Fibroblast of the aortic adventitia (primary cell): ENCODE measurements at places on chromosomes 3 and 15. TPM values are rescaled to one million over a fixed set of nuclear protein-coding genes. Genes with fewer than 3 reads are reported as not detected.

Gene USP13
- 14.4 and 36.8 TPM in 2 replicates for total RNA-seq

Gene IRAK2
- total RNA-seq, result 0.90 and 9.1 TPM in 2 replicates

Gene SYNM
- 3.4 and 6.2 TPM in 2 replicates for total RNA-seq

Gene GOLGA6D
- total RNA-seq, result not detected in 2 replicates

Gene IGSF11
- total RNA-seq, result not detected in 2 replicates

Gene IQCF5
- not detected in 2 replicates for total RNA-seq

Gene KLHL25
- total RNA-seq, result 2.3 and 2.8 TPM in 2 replicates

Gene VILL
- total RNA-seq, result 2.4 and 7.0 TPM in 2 replicates

Gene MFN1
- total RNA-seq, result 44.7 and 220 TPM in 2 replicates

Gene STRA6
- total RNA-seq, result 0.18 and 0.25 TPM in 2 replicates

Gene PARP9
- total RNA-seq, result 31.7 and 32.6 TPM in 2 replicates

Gene OR5K2
- total RNA-seq, result not detected in 2 replicates

Gene C3orf20
- total RNA-seq, result not detected in 2 replicates

Gene GOLGA8J
- total RNA-seq, result not detected in 2 replicates

Gene MELTF
- 5.6 and 20.8 TPM in 2 replicates for total RNA-seq

Gene ARGFX
- not detected in 2 replicates for total RNA-seq

Gene GHSR
- not detected in 2 replicates for total RNA-seq

Gene FBXW12
- 0.27 TPM in 1 of 2 replicates, not detected in the other for total RNA-seq

Gene CFAP100
- not detected in 2 replicates for total RNA-seq

Gene GRIP2
- total RNA-seq, result 0.90 TPM in 2 replicates

Gene SKOR1
- 0.08 and 0.09 TPM in 2 replicates for total RNA-seq

Gene AHSG
- not detected in 2 replicates for total RNA-seq

Gene RHOV
- 0.82 TPM in 1 of 2 replicates, not detected in the other for total RNA-seq

Gene PLXNA1
- total RNA-seq, result 38.4 and 62.4 TPM in 2 replicates

Gene SLC24A5
- not detected in 2 replicates for total RNA-seq

Gene IL5RA
- total RNA-seq, result 0.08 TPM in 1 of 2 replicates, not detected in the other

Gene AGTR1
- 2.4 and 3.2 TPM in 2 replicates for total RNA-seq

Gene ZNF280D
- 30.9 and 55.3 TPM in 2 replicates for total RNA-seq

Gene WDR49
- under 0.01 and 0.08 TPM in 2 replicates for total RNA-seq

Gene PLCD1
- 20.5 and 28.3 TPM in 2 replicates for total RNA-seq

Gene TMEM45A
- 13.7 and 50.6 TPM in 2 replicates for total RNA-seq

Gene INKA1
- 4.4 and 9.5 TPM in 2 replicates for total RNA-seq

Gene TMEM266
- 0.09 TPM in 1 of 2 replicates, not detected in the other for total RNA-seq

Gene CASR
- total RNA-seq, result not detected in 2 replicates

Gene DNAH12
- 0.09 and 0.25 TPM in 2 replicates for total RNA-seq

Gene SAMD7
- total RNA-seq, result not detected in 2 replicates

Gene ARL14
- not detected in 2 replicates for total RNA-seq

Gene PLSCR2
- not detected in 2 replicates for total RNA-seq

Gene IFT57
- 47.6 and 199 TPM in 2 replicates for total RNA-seq

Gene TIGIT
- total RNA-seq, result 0.18 and 0.33 TPM in 2 replicates

Gene TF
- under 0.01 and 4.0 TPM in 2 replicates for total RNA-seq

Gene PIERCE2
- total RNA-seq, result 6.6 TPM in 1 of 2 replicates, not detected in the other

Gene CMTM7
- total RNA-seq, result 4.2 and 10.1 TPM in 2 replicates

Gene SLC35A5
- total RNA-seq, result 73.5 and 81.5 TPM in 2 replicates

Gene EPHA3
- total RNA-seq, result 0.98 and 6.1 TPM in 2 replicates

Gene CDCP1
- total RNA-seq, result 1.3 and 32.8 TPM in 2 replicates

Gene SENP5
- 28.2 and 38.1 TPM in 2 replicates for total RNA-seq

Gene COL6A5
- under 0.01 TPM in 1 of 2 replicates, not detected in the other for total RNA-seq

Gene RLBP1
- total RNA-seq, result not detected in 2 replicates

Gene KLF15
- total RNA-seq, result 1.5 and 3.2 TPM in 2 replicates

Gene CA12
- 21.5 and 174 TPM in 2 replicates for total RNA-seq

Gene FAM81A
- total RNA-seq, result 0.81 and 2.6 TPM in 2 replicates

Gene DAPK2
- 3.7 and 4.2 TPM in 2 replicates for total RNA-seq
